Renal cortical epithelial cell (primary cell): ENCODE measurements at places on chromosomes 6 and 20. TPM values are rescaled to one million over a fixed set of nuclear protein-coding genes. Genes with fewer than 3 reads are reported as not detected.

TP53TG5 gene
- not detected in 2 replicates for total RNA-seq

GRCh38 chr6:13156381-13156780 is 172.0 kb downstream of the TBC1D7 start:
- DNase-seq: peak; percentile 77

DNA sequence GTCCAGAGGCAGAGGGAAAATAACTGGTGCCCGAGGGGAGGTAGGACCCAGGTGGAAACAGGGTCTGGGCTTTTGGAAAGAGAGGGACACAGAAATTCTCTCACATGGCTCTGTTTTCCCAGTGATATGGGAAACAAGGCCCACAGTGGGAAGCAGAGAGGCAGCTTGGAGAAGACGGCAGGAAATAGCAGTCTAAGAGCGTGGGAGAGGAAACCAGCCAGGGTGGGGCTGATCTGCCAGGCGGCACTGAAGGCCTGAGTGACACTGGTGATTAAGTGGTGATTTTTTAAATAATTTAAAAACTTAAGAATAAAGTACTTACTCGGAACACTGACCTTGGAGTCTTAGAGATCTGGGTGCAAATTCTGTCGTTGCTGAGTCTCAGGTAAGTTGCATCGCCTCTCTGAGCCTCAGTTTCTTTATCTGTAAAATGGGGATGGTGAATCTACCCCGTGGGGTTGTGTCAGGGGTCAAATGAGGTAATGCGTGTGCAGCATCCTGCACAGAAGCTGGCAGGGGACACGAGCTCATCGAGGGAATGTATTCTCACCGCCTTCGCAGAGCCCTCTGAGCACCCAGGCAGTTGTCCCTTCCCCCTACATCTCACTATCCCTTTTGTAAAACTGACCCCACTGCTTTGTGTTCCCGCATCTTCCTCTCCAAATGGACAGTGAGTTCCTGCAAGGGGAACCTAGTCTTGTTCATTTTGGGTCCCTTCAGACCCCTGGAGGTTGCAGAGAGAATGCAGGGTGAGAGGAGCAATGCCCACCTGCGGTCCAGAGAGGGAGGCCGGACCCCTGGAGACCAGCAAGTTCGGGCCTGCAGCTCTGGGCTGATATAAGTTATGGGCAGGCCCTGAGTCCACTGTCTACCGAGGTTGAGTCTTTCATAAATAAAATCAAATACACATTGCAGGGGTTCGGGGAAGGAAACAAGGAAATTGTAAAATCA is 228.6 kb upstream of the PMEPA1 start:
- DNase-seq: no peak

GRCh38 chr20:13017235-13017634 is 8.5 kb downstream of the SPTLC3 start:
- DNase-seq: peak; percentile 77

DNA sequence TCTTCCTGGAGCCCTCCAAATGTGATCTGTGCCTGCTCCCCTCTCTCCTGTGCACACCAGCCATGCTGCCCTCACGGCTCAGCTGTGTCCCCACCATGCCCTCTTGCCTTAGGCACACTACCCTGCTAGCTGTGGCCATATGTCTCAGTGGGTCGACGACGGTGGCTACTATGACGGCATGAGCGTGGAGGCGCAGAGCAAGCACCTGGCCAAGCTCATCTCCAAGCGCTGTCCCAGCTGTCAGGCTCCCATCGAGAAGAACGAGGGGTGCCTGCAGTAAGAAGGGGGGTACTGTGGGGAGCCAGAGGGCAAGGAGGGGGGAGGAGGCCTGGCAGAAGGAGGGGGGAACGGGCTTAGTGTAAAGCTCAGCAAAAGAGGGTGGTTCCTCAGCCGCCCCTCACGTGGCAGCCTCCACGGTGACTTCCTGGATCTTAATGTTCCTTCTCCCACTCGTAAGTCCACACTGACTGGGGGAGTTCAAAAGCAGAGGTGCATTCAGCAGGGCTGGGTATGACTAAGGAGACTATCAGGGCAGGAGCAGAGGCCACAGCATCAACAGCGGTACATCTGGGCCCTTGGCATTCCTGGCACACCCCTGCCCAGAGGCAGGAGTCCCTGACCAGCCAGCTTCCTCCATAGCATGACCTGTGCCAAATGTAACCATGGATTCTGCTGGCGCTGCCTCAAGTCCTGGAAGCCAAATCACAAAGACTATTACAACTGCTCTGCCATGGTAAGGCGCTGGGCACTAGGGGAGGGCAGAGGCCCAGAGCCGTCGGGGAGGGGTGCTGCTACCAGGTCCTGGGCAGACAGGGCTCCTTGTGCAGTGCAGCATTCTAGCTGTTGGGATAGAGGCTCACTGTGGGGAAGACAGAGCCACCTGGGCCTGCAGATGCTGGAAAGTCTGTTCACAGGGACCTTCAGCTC is 8.0 kb downstream of the DNPH1 start:
- peak; percentile 10 for DNase-seq

GRCh38 chr6:28988536-28989311 is 16.4 kb downstream of the ZNF311 start:
- peak; percentile 25 for DNase-seq

DNA sequence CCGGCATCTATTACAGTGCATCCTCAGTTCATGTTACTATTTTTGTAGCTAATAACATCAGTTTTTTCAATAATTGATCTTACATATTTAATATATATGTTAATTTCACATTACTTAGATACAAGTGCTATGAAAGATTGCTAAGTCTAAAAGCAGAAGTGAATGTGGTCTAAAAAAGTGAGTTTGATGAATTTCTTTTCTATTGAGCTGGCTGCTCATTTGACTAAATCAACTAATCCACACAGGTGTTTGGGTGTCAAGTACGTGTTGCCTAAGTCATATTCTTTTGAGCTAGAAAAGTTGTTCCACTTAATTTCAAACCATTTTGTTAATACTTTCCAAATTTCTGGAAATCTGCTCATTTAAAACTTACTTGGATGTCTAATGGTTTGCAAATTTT is 46.6 kb upstream of the EZR start:
- DNase-seq: no peak

DNA sequence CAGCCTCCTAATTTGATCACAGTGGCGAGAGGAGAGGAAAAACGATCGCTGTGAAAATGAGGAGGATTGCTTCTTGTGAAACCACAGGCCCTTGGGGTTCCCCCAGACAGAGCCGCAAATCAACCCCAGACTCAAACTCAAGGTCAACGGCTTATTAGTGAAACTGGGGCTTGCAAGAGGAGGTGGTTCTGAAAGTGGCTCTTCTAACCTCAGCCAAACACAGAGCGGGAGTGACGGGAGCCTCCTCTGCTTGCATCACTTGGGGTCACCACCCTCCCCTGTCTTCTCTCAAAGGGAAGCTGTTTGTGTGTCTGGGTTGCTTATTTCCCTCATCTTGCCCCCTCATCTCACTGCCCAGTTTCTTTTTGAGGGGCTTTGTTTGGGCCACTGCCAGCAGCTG is 28.7 kb downstream of the SAYSD1 start:
- DNase-seq: no peak
